ENCODE measurements at places on chromosomes 4 and X.

DNA sequence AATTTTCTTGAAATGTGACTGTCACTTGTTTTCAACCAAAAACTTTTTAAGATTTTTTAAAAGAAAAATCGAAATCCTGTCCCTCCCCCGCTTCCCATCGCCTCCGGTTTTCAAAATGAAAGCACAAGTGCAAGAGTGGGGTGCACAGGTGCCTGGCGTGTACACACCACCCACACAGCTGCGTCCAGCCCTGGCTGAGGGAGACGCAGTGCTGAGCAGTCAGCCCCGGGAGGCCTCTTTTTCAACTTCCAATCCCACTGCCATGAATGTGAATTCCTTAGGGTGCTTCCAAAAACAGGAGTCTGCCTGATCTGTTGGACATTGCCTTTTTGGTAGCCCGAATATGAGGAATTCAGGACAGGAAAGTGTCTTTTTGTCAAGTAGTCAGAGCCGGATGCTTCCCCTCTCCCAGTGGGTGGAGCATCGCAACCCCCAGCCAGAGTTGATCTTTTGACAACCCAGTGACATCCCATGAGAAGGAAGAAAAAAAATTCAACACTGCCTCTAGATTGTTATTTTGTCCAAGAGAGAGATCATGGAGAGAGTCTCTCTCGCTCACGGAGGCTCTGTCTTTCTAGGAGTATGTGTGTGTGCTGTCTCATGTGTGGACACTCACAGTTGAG, 8.9 kb downstream of the PRRG3 start:
- no peak for DNase-seq

GRCh38 chrX:74259885-74260491, 44.0 kb upstream of the ZCCHC13 start:
- DNase-seq: no peak

DNA sequence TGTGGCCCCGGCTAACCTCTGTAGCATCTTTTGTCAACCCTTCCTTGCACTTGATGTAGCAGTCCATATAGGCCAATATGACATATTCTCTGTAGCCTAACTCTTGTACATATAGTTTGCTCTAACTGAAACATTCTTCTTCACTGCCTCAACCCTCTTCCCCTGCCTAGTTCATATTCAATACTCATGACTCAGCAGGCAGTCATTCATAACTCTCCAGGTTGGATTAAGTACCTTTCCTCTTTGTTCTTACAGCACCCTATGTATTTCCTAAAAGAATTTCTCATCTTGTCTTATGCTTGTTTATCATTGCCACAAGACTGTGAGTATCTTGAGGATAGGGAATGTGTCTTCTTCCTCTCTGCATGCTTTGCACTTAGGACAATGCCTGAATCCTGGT, 76.9 kb downstream of the TMLHE start:
- no peak for DNase-seq

DNA sequence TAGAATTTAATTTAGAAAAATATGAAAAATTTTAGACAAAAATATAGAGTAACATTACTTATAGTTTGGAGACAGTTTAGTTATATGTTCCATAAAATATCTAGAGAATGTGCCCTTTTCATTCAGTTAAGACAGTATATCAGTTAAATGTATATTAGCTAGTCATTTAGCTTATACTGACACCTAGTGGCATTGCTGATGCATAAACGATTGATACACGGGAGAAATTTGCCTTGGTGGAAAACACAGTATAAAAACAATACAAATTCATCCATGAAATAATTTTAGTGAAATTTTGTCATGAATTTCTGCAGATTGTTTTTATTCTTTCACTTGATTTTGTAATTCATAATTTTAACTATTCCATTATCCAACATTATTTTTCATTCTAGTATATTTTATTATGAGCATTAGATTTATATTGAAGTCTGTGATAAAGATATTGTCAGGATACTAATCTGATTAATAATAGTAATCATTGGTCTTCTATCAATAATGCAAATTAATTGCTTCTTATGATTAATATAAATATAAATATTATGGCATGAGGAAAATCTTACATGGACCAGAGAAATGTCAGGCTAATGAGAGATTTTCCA, 219.0 kb downstream of the TLL1 start:
- DNase-seq: peak; percentile 8

- DNase-seq: no peak
These were observed 82.7 kb upstream of the FGF13 start for GRCh38 chrX:138794246-138794645.

- peak; percentile 9 for DNase-seq
These were observed 423.9 kb downstream of the FAM133A start for GRCh38 chrX:94097868-94098267.

GRCh38 chrX:31178769-31179125, 106.9 kb upstream of the FTHL17 start:
- DNase-seq: no peak

GRCh38 chr4:157804986-157805385, 367.8 kb downstream of the GASK1B start:
- DNase-seq: peak; percentile 50

DNA sequence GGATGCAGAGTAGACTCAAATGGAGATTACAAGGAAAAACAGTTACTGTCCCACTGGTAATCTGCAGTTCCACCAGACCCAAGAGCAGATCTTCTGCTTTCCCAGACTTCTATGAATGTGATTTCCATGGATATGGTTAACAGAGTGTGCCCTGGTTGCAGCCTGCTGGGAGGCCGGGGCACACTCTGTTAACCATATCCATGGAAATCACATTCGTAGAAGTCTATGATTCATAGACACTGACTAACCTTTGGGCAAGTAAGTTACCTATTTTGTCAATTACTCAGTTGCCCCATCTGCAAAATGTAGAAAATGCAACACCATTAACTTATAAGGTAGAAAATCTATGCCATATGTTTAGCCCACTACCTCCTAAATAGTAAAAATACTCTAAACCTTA, 443.1 kb upstream of the PITX2 start:
- DNase-seq: no peak

GRCh38 chrX:141164406-141164805, 12.5 kb downstream of the LDOC1 start:
- DNase-seq: no peak

DNA sequence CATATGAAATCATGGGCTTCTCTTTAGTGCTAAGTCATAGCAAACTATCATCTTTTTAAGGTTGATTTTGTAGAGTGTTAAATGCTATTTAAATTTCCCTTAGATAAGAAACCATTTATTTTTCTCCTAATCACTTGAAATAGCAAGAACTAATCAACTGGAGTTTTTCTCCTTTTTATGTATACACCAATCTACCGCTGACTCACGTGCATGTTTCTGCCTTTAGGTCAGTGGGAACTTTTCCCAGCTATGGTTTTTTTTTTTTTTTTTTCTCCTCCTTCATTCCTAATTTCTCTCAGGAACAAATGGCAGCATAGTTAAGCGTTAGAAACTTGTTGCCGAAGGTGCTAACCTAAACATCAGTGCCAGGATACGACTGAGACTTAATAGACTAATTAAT, 176.4 kb downstream of the BMPR1B start:
- DNase-seq: no peak

DNA sequence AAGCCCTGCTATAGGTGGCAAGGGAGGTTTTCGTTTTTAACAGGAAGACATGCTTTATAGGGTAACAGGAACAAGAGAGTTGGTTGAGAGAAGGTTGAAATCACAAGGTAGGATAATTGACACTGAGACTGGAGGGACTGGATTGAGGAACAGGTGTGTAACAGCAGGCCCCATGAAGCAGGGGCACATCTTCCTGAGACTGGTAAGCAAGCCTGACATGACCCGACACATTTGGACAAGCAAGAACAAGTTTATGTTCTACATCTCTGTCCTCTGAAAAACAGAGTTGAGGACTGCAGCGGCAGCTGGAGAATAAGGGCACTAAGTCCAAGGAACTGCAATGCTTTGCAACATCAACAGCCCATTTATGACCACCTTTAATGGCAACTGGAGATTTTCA, 5.2 kb downstream of the RPS4X start:
- no peak for DNase-seq

DNA sequence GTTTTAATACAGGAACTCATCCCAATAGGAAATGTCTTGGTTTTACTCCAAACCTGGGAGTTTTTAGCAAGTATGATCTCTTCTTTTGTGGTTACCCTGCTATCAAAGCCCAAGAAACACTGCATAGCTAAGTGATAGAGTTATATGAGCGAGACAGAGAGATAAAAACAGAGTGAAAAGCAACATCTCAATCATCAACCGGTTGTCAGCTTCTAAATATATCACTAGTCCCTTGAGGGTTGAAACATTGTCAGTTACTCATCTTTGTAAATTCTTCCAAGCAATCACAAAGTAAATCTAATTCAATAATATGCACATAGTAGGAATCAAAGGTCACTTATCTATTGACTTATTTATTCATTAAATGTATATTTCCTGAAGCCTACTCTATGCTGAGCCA, 483.9 kb downstream of the IDS start:
- no peak for DNase-seq

GRCh38 chr4:14165222-14165920, 537.8 kb upstream of the BOD1L1 start:
- no peak for DNase-seq

DNA sequence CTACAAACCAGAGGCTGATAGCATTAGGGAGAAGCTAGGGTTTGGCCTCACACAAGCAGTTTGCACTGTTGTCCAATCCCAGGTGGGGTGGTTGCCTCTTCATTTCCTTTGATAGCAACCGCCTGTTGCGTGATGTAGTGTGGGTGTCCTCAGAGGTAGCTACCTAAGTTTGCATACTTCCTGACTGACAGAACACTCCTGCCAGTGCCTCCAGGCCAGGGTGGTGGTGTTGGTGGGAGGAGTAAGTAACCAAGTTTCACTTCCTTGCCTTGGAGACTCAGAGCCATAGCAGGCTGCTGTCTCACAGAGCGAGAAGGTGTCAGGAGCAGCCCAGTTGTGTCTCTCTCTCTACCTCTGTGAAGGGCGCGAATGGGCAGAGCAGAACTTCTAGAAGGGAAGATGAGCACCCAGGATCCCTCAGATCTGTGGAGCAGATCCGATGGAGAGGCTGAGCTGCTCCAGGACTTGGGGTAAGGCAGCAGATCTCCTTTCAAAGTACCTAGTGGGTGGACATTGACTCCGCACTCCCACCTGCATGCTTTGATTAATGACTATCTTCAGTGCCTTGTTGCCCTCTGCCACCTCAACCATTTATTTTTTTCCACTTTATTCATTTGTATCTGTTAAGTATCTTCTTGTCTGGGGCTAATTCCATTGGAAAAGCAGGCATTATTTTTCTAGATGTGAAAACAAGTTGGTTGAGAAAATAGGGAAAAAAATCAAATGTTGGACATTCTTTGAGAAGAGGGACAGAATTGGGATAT, at the start of gene DAPP1:
Gene DAPP1, plus strand, starts transcription at position 283 of the 764 bp plus-strand sequence. Its CDS starts 87 bp downstream, at position 370.
- no peak for DNase-seq

DNA sequence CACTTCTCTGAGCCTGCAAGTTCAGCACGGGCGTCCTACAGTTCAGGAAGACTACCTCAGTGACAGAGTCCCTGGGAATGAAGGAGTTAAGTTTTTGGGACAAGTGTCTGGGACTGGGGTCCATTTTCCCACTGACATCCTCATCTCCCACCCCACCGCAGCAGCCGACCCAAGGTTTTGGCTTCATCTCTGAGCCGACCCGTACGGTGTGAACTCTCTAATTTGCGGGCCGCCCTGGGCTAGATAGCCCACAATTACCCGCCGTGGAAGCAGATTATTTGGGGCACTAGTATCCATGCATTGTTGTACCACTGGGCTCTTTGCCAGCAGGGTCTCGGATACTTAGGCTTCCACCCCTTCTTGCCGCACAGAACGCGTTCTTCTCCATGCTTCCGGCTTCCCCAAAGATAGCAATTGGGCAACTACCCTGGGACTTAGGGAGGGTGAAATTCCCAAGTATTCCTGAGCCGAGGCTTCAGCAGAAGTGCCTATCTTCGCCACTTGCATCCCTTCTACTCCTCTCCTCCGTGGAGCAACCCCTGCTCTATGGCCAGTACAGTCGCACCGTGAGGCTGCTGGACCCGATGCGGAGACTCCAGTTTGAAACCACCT, 2.4 kb downstream of the IL1RAPL2 start:
- no peak for DNase-seq

GRCh38 chr4:161133586-161134276, 1030.1 kb downstream of the FSTL5 start:
- DNase-seq: no peak

- DNase-seq: no peak
These were observed 192.9 kb upstream of the TBL1X start for GRCh38 chrX:9271789-9272525.

DNA sequence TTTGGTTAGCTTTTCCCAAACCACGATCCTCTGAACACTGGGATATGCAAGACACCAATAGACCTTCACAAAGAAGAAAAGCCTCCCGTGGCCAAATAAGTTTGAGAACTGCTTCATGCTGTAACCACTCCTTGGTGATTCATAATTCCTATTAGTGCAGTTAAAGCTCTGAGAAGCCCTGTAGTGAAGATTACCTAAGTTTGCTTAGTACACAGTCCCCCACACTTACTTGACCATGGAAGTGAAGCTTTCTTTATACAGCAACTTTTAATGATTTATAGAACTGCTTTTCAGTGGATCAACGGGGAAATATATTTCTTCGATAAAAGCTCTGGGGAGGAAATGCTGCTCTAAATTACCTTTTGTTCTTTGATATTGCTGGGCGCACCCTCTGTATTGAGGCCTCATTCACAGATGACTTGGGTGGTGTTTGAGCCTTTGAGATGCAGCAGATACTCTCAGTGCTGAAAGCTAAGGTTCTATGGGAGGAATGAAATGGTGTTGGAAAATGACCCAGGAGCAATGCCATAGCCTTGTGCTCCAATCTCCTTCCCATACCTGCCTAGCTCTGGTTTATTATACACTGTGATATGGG, 67.4 kb downstream of the CBLL2 start:
- DNase-seq: no peak

DNA sequence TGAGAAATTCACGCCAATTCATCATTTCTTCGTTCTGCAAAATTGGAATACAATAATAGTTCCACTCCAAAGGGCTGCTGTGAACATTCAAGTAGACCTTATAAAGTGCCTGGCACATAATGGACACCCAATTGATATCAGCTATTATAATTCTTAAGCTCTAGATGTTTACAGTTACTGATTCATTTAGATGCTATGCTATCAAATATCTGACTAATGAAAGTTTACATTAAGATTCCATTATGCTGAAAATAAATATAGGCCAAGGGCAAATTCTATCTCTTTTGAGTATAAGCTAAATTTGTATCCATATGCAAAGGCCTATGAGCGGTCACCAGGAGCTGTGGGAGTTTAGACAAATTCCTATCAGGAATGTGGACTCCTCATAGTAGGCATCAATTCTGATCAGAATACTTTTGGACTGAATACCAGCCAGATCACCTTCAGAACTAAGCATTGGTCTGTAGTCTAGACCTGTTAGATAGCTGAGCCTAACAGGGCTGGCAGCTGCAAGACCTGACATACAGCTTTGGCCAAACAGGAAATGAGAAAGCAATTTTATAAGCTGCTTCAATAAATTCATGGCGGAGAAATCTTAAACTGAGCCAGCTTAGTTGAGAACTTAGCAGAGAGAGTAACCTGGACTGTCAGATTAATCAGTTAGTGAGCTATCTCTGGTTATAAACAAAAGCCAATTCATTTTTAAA, 384.3 kb upstream of the ACTRT1 start:
- peak; percentile 39 for DNase-seq

- DNase-seq: no peak
These were observed 188.4 kb upstream of the GALNT7 start for GRCh38 chr4:172980219-172980618.

Data from NCI-H2081 (cell line).